CD8-positive, alpha-beta memory T cell (primary cell): ENCODE measurements at places on chromosomes 7 and 10. TPM values are rescaled to one million over a fixed set of nuclear protein-coding genes. Genes with fewer than 3 reads are reported as not detected.

The TUBAL3 gene
- not detected for total RNA-seq

DNA sequence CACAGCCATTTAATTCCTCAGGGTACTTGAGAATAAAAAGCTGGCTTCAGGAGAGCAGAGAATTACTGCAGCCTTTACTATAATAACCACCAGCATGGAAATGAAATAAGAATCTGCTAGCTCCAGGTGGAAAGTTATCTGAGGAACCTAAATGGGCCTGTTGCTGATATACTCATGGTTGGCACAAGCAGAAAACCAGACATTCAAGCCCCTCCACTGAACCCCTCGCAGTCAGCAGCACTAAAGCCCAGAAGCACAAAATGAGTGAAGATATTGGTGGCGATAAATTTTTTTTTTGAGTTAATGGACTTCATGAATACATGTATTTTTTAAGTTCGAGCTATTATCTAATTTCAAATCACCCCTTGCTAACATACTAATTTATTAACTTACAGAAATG is 303.9 kb upstream of the NRP1 start:
- no peaks in the 10 kb centered on the region for H3K4me1 ChIP-seq
- no peak overlapping the region for H3K27ac ChIP-seq
- no peaks in the 10 kb centered on the region for H3K36me3 ChIP-seq
- no peak for DNase-seq
- no peak overlapping the region for H3K4me3 ChIP-seq

DNA sequence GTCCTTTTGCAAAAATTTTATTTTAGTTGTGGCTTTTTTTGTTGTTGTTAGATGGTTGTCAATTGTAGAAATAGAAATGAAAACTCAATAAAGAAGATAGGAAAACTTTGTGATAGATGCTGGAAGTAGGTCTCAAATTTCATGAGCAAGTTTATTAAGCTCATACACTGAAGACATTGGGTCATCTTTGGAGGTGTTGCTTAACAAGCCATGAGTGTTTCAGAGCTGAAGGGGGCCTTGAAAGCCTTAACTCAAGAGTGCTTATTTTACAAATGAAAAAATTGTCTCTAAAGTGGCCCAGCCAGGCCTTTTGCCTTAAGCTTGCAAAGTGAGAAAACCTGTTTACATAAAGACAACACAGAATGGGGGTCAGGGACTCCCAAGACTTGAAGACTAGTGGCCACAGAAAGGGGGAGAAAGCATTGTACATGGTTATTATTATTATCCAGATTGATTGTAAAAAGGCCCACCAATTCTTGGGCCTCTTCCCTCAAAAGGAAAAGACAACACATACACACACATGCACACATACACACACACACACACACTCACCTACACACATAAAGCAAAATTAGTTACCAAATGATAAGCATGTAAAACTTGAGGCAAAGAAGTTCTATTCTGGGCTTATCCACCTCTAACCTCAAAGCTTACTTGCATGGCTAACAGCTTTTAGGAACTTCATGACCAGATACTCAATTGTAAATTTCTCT is 49.7 kb upstream of the GLCCI1 start:
- H3K27ac ChIP-seq: no peak overlapping the region
- DNase-seq: no peak
- no peaks in the 10 kb centered on the region for H3K36me3 ChIP-seq
- no peaks in the 10 kb centered on the region for H3K4me1 ChIP-seq
- H3K27me3 ChIP-seq: no peaks in the 10 kb centered on the region

- no peak for DNase-seq
- H3K36me3 ChIP-seq: no peaks in the 10 kb centered on the region
- no peaks in the 10 kb centered on the region for H3K4me1 ChIP-seq
- no peak overlapping the region for H3K4me3 ChIP-seq
- no peaks in the 10 kb centered on the region for H3K27me3 ChIP-seq
These were observed 88.9 kb downstream of the GTF2IRD1 start for GRCh38 chr7:74542558-74543117.

The MYO1G gene
- 363 TPM for total RNA-seq

DNA sequence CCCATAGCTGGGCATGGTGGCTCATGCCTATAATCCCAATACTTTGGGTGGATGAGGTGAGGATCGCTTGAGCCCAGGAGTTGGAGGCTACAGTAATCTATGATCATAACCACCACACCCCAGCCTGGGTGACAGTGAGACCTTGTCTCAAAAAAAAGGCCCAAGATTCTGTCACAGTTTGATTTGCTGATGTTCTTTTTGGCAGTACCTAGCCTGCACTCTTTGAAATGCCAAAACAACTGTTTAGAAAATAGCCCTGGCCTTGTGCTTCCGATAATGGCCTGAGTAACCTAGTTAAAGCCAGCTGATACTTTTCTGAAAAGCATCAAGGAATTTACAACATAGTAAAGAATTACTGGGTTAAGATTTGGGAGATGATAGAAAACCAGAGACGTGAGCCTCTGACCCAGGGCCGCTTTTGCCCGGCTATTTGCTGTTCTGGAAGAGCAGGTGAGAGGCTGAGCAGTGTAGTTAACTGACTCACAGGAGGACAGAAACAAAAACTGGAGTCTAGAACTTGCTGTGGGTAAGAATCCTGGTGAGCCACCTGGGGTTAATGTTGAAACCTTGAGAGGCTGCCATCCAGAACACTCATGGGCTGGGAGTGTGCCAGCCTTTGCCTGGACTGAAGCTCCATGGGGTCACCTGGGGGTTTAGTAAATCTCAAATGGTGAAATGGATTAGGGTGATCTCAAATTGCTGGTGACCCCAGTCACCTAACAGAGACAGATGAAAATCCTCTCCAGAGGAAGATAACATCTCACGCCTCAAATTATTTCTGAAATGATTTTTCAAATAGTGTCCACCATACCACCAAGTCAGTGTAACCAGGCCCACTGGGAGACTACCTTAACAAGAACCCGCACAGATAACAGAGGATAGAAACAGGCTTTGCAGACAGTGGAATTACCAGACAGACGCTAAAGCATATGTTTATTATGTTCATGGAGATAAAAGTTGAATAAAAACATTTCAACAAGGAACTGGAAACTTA is 51.8 kb downstream of the GALNT11 start:
- H3K4me1 ChIP-seq: no peaks in the 10 kb centered on the region
- no peak overlapping the region for H3K4me3 ChIP-seq
- no peaks in the 10 kb centered on the region for H3K36me3 ChIP-seq
- H3K27me3 ChIP-seq: no peaks in the 10 kb centered on the region
- H3K27ac ChIP-seq: no peak overlapping the region
- no peak for DNase-seq

- no peak overlapping the region for H3K27ac ChIP-seq
- H3K27me3 ChIP-seq: peaks cover 10% of the 10 kb centered on the region
- H3K4me3 ChIP-seq: no peak overlapping the region
- H3K36me3 ChIP-seq: no peaks in the 10 kb centered on the region
- no peak for DNase-seq
These were observed 17.9 kb upstream of the HMX3 start for GRCh38 chr10:123117644-123118417.

DNA sequence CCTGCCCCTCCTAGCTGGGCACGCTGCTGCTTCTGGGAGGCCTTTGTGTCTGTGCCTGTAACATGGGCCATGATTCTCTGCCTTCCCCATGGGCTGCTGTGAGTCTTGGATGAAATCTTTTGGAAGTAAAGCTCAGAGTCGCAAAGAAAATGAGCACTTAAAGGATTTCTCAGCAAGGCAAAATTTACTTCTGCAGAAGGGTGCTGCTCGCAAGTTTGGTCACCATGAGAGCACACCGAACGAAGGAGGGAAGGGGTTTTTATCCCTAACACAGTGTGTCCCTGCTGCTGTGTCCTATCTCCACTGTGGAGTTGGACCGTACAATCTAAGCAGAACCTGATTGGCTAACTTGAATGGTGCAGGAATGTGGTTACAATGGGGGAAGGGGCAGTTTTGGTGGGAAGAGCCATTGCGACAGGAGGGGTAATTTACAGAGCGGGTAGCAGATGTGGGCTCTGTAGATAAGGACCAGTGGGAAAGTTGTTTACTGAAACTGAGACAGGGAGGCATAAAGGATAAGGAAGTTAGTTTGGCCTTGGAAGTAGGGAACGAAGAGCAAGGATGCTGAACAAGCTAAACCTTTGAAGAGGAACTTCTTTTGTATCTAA is 57.5 kb downstream of the FANK1 start:
- H3K27me3 ChIP-seq: no peaks in the 10 kb centered on the region
- no peak overlapping the region for H3K27ac ChIP-seq
- DNase-seq: no peak
- no peaks in the 10 kb centered on the region for H3K36me3 ChIP-seq
- no peak overlapping the region for H3K4me3 ChIP-seq

The TWIST1 gene
- total RNA-seq: 0.18 TPM

DNA sequence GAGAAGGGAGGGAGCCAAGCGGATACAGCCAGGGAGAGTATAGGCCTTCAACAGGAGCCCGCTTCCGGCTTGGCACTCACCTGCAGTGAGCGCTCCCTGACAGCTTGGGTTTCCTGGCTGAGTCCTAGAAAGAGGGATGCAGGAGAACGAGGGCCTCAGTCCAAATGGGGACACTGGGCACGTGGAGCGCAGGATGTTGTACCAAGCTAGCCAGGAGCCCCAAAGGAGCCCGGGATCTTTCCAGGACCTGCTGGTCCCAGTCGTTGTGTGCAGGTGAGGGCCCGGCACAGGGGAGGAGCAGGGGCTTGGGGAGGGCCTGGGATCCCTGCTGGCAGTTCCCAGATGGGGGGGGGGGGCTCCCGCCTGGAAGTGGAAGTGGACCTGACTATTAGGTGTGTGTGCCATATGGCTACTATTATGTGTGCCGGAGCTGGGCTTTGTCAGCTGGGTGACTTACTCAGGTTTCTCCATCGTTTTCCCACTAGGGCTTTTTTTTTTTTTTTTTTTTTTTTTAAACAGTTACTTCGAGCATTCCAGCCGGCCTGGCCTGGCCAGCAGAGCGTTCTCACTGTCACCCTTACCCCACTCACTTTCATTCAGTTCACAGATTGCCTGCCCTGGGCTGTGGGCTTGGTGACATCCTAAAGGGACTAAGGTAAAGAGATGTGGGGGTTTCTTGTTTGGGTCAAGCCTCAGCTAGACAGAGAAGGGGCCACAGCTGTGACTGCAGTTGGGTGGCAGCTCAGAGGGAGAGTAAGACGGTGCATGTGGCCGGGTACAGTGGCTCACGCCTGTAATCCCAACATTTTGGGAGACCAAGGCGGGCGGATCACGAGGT is 3.8 kb downstream of the AGAP3 start:
- H3K27me3 ChIP-seq: no peaks in the 10 kb centered on the region
- no peak overlapping the region for H3K27ac ChIP-seq
- peaks cover 29% of the 10 kb centered on the region for H3K4me1 ChIP-seq
- H3K36me3 ChIP-seq: no peaks in the 10 kb centered on the region

The CNOT4 gene
- 21.8 TPM for total RNA-seq
